ENCODE measurements at places on chromosomes 2 and 18.

- no peak for DNase-seq
These were observed 199.4 kb upstream of the RASGRP3 start for GRCh38 chr2:33277002-33277426.

- no peak for DNase-seq
These were observed 40.7 kb upstream of the PARD3B start for GRCh38 chr2:204504594-204504993.

DNA sequence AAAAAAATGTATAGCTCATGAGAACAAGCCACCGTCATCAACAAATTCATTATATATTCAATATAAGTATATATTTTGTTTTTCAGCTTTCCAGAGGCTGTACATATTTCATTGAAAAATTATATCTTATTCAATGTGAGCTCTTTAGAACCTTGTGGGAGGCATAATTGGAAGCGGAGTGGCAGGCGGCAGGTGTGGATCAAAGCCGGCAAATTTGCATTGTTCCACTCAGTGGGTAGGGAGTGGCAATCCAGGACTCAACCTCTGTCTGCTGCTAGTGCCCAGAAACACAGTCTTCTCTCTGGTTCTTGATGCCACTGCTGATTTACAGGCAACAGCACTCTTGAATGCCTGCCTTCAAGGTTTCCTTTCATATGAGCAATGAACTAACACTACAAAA, 46.9 kb downstream of the GCA start:
- no peak for DNase-seq

- no peak for DNase-seq
These were observed 10.1 kb downstream of the RMP24 start for GRCh38 chr18:35982409-35983114.

DNA sequence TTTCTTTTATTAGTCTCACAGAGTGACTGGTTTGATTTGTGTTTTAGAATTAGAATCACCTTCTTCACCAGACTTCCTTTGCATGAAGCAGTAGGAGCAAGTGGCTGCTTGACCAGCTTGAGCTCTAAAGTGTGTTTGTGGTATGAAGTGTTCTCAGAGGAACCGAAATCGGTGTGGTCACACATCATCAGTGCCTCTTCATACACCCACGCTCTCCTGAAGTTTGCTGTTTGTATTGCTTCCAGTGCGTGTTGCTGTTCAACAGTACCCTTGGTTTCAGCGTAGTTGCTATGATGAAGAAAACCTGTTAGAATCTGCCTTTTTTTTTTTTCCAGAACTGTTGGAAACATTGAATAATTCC, 77.9 kb downstream of the LIMS1 start:
- DNase-seq: no peak

DNA sequence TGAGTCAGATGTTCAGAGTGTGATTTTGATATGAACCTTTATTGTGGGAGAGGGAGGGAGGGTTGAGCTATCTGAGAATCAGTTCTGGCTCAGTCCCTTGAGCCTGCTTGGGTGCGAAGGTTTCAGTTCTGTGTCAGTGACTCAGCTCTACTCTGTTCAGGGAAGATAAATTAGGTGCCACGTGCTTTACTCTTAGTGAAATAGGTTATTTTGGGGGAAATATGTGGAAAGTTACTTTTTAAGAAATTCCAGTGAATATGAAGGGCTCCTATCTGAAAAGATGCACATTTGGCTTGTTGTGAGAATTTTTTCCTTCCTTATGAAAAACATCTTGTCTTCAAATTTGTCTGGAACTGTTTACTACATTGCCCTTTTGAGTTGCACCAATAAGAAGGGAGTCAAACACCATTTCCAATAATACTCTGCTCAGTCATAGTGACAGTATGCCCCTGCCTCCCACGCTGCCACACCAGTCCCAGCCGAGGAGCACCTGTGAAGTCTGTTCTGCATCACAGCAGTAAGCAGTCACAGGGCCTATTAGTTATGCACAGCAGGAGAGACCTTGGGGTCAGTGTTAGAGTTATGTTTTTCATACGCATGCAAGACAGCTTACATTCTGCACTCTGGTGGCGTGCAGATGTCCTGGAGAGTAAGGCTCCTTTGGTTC, 32.8 kb upstream of the DNAH7 start:
- DNase-seq: no peak

DNA sequence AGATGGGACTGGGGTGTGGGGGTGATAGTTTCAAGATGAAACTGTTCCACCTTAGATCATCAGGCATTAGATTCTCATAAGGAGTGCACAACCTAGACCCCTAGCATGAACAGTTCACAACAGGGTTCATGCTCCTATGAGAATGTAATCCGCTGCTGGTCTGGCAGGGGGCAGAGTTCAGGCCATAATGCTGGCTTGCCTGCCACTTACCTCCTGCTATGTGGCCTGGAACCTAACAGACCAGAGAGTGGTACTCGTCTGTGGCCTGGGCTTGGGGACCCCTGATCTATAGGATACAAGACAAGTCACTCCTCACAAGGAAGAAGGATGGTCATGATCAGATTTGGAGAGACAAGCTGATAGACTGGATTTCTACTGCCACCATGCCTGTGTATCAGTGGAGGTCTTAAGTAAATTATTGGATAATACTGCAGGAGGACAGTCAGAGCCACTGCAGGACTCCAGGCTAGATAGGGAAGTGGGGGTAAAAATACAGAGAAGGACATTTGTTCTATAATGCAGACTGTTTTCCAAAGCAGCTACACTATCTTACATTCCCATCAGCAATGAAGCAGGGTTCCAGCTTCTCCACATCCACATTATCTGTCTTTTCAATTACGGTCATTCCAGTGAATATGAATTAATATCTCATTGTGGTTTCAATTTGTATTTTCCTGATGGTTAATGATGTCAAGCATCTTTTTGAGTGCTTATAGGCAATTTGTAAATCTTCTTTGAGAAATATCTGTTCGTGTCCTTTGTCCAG, 28.8 kb upstream of the APOB start:
- DNase-seq: no peak

GRCh38 chr2:8355102-8355859, 326.6 kb upstream of the ID2 start:
- DNase-seq: no peak

DNA sequence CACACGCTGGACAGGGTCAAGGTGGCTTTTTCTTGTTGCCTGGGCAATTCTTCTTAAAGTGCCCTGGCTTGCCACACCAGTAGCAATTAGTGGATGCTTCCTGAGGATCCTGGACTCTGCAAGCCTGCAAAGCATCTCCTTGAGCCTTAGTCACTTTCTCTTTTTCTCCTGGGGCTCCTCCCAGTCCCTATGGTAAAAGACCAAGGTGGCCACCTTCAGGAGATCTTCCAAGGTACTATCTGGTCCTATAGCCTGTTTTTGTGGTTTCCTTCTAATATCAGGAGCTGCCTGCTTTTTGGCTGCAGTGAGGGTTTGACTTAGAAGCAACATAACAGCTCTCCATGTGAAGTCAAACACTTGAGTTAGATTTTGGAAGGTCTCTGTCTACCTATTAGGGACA, 33.3 kb upstream of the GMCL1 start:
- DNase-seq: no peak

DNA sequence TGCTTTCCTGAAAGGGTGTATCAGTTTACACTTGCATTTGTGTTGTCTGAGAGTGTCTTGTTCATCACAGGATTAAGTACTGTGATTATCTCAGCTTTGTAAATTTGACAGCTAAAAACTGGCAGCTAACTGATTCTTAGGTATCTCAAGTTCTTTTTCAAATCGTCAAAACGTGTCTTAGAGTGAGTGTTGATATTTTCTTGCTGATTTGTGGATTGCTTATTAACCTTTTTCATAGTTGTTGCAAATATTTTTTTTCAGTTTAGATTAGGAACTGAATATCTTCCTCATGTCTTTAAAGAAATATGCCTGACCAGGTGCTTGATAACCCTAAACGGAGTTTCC, 41.9 kb downstream of the LRRFIP1 start:
- DNase-seq: no peak

GRCh38 chr2:203580844-203581243, 45.7 kb upstream of the RAPH1 start:
- no peak for DNase-seq

DNA sequence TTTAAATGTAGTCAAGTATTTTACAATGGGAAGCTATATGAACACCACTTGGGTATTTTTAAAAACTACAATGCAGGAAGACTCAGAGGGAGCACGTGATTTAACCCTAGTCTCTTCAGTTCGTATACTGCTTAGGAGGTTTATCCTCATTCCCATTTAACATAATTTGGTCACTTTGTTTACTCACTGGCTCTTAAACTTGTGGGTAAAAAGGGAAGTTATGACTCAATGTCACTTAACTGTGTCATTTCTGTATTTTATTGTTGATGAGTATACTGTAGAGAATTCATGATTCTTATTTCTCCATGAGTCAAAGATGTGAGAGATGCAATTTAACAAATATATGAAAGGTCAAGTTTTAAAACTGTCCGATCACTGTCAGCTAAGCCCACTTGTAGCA, 48.2 kb downstream of the SLC66A3 start:
- peak; percentile 96 for DNase-seq

DNA sequence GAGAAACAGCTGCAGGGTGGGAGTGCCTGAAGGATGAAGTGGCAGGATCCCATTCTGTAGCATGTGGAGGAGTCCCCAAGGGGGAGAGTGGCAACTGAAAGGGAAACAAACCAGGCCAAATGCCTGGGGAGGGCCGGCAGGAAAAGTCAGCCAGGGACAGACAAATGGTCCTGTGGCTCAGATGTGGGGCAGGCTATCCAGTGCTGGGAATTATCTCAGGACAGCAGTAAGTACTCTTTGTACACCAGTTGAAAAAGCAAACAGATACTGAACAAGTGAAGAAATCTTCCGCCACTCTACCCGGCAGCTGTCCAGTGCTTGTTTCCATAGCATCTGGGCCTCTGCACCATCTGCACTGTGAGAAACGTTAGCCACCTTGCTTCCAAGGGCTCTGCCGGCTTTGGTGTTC, 408.9 kb downstream of the LRATD1 start:
- DNase-seq: no peak

GRCh38 chr2:147910990-147911473, 66.2 kb downstream of the ACVR2A start:
- DNase-seq: peak; percentile 75

DNA sequence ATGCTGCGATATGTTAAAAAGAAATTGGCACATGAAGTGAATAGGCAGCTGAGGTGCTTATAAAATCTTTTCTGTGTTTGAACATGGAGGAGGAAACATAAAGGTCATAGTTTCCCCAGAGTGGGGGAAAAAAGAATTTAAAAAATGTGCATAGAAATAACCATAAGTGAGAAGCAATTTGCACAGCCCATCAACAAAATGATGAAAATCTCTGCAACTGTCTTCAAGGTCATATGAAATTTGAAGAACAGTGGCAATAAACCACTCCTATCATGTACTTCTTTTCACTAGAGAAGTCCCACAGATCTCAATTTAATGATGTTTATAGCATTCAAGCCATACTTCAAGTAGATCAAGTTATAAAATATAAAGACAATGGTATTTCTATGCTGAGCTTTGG, 46.7 kb upstream of the ZNF804A start:
- DNase-seq: no peak

DNA sequence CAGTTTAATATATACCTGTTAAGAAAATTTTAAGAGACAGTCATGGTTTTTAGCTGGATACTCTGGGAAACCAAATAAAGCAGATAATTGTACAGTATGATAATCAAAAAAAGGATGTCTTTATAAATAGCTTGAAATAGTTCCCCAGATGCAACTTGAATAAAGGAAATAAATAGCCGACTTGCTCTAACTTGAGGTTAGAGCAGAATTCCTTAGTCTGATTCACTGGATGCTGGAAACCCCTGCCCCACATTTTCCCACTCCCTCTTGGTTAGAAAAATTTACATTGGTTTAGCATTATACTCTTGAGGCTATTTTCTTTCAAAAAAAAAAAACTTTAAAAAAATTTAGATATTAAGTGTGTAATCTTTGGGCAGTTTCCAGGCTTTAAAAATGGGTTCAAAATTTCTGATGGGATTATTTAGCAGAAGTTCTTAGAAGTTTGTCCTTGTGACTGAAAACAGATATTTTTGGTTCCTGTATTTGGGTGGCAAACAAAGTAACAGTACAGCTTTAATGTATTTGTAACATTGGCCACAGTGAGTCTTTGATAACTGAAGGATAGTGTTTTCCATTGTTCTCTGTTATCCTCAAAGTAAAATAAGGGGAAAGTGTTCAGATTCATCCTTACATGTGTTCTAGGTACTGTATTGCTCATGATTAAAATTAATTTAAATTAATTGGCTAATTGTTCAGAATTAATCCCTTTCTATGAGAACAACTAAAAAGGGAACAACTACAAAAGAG, 39.6 kb downstream of the ITGAV start:
- DNase-seq: no peak

- DNase-seq: no peak
These were observed 15.2 kb downstream of the KCNJ3 start for GRCh38 chr2:154713675-154714074.

GRCh38 chr2:42031281-42032223, 16.3 kb upstream of the PKDCC start:
- DNase-seq: no peak

GRCh38 chr2:55111570-55112228, 61.4 kb upstream of the RTN4 start:
- DNase-seq: no peak

DNA sequence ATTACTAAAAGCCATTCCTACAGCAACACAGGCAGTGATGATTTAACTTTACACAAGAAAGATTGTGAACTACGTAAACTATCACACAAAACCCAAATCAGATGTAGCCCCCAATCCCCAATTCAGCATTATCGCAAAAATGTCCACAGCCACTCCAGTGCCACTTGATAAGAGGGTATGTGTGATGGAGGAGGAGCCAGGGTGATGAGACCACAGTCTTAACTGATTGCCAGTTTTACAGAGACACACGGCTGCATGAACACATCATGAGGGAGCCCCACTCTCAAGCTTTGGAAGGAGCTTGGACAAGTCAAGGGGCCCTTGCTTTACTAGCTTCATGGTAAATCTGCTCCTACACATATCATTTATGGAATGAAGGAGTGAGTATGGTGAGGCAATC, 116.0 kb downstream of the FAM161A start:
- no peak for DNase-seq

- no peak for DNase-seq
These were observed 50.5 kb upstream of the MAP4K3 start for GRCh38 chr2:39487398-39488250.

DNA sequence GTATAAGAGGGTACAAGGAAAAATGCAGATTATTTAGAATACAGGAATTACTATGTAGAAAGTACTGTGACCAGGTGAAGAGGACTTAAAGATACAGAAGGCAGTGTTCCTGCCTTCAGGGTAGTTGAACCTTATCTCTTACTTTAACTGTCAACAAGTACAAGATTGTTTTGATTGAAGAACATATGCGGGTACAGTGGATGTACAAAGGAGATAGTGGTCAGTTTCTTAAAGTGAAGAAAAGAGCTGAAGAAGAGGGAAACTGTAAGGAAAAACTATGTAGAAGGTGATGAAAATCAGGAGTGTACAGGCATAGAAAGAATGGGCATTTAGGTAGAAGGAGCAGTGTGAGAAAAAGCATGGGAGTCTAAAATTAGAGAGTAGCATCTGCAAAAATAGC, 2.2 kb downstream of the RALBP1 start:
- no peak for DNase-seq

DNA sequence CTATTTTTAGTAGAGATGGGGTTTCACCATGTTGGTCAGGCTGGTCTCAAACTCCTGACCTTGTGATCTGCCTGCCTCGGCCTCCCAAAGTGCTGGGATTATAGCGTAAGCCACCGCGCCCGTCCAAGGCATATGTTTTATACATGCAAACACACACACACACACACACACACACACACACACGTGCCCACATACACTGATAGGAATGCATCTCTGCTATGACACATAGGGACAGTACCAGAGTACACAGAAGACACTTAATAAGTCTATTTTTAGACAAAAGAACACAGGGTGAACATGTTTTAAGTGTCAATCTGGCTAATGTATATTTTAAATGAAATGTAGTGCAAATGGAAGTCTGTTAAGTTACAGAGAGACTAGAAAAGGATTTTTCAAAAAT, 10.7 kb upstream of the RNF103 start:
- DNase-seq: no peak

Data from RKO (cell line).